ENCODE measurements at places on chromosomes 2 and 18. TPM values are rescaled to one million over a fixed set of nuclear protein-coding genes. Genes with fewer than 3 reads are reported as not detected.
A peak's percentile ranks its signal among the peaks of the same experiment; 100 is the strongest.

GRCh38 chr2:119011910-119012209 is 69.9 kb downstream of the MARCO start:
- H3K4me1 ChIP-seq = no peaks in the 10 kb centered on the region
- H3K36me3 ChIP-seq = no peaks in the 10 kb centered on the region
- no peaks in the 10 kb centered on the region for H3K27me3 ChIP-seq
- H3K4me3 ChIP-seq = no peak overlapping the region
- no peak for DNase-seq

DNA sequence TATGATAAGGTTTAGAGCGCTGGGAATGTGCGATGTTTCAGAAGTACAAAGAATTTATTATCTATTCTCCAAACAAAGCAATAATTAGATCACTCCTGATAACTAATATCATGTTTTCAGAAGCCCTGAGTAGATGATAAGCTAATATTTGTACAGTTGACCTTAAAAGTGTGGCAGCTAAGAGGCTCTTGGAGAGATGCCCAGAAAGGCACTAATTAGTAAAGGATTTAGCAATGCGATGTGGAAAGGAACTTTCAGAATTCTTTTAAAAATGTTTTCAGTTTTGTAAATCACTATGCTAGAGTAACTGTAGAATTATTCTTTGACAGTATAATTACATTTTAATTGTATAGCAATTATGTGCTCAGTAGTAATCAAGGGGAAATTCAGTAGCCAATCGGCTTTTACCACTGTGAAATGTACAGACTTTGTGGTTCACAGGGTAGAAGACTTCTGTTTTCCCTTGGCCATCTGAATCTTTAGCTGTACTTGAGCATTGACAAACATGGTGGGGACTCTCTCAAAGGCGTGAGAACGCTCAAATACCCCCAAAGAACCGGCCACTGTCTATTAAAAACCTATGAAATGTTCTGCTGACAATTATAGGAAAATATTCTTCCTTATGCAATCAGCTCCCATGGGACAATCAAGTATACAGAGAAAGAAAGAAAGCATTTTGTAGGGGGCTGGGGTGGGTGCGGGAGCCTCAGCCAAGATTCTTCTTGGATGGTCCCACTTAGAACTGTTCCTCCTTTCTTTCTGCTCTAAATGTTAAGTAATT is 262.8 kb upstream of the AGAP1 start:
- DNase-seq = no peak
- no peak overlapping the region for H3K4me3 ChIP-seq

GRCh38 chr18:13376298-13376840 is 157.8 kb downstream of the LDLRAD4 start:
- H3K27ac ChIP-seq = no peak overlapping the region
- no peak for DNase-seq
- no peaks in the 10 kb centered on the region for H3K4me1 ChIP-seq
- H3K4me3 ChIP-seq = no peak overlapping the region
- no peaks in the 10 kb centered on the region for H3K27me3 ChIP-seq
- H3K36me3 ChIP-seq = no peaks in the 10 kb centered on the region

- no peaks in the 10 kb centered on the region for H3K27me3 ChIP-seq
- peaks cover 1% of the 10 kb centered on the region for H3K4me1 ChIP-seq
Measured at GRCh38 chr2:176589287-176589686, 320.0 kb downstream of the MTX2 start.

- DNase-seq = no peak
- H3K27ac ChIP-seq = no peak overlapping the region
- H3K4me3 ChIP-seq = no peak overlapping the region
- H3K27me3 ChIP-seq = no peaks in the 10 kb centered on the region
- H3K36me3 ChIP-seq = no peaks in the 10 kb centered on the region
- no peaks in the 10 kb centered on the region for H3K4me1 ChIP-seq
Measured at GRCh38 chr2:38129987-38130386, 54.0 kb upstream of the CYP1B1 start.

- H3K36me3 ChIP-seq = no peaks in the 10 kb centered on the region
- peaks cover 6% of the 10 kb centered on the region for H3K4me1 ChIP-seq
- H3K27ac ChIP-seq = peak overlapping the region; percentile 37
- peak overlapping the region; percentile 27 for H3K4me3 ChIP-seq
- peak; percentile 65 for DNase-seq
- no peaks in the 10 kb centered on the region for H3K27me3 ChIP-seq
Measured at GRCh38 chr2:11129598-11130449, 25.4 kb upstream of the SLC66A3 start.

RGPD8 gene
- 15.7 TPM for total RNA-seq

DNA sequence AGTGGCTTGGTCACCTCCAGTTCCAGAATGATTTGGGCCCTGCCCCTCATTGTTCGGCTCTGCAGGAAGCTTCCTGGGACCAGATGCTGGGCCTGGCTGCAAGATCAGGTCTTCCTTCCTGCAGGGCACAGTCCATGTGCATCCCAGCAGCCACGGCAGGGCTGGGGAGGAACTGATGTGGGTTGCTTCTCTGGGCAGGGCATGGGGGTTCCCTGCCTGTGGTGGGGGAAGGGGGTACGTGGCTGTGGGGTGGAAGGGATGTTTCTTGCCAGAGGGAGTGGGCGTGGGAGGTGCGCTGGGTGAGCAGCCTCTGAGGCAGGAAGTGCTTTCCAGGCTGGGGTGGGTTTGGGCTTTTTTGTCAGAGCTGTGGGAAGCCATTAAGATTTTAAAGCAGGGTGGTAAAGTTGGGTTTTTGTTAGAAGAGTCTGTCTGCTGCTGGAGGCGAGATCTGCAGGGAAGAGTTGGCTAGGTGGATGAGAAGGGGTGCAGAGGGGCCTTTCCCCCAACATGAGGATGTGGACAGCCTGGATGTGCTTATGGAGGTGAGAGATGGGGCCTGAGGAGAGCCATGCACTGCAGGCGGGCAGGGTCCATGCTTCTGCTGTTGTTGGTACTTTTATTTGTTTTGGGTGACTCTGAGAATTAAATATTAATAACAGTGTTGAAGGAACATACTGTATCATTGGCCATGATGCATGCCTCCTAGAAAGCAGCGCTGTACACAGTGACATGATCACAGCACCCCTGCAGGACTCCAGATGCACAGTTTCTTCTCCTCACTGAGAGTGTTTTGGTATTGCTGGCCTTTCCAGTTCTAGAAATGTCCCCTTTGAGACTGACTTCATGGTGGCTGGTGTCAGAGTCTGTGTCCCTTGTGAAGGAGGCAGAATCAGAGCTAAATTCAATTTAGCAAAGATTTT is 45.3 kb downstream of the DGKD start:
- H3K4me1 ChIP-seq = peaks cover 4% of the 10 kb centered on the region
- no peaks in the 10 kb centered on the region for H3K27me3 ChIP-seq
- H3K36me3 ChIP-seq = no peaks in the 10 kb centered on the region
- H3K27ac ChIP-seq = no peak overlapping the region
- H3K4me3 ChIP-seq = no peak overlapping the region
- DNase-seq = no peak

- no peaks in the 10 kb centered on the region for H3K27me3 ChIP-seq
- H3K36me3 ChIP-seq = no peaks in the 10 kb centered on the region
- H3K27ac ChIP-seq = no peak overlapping the region
- no peak for DNase-seq
- H3K4me1 ChIP-seq = no peaks in the 10 kb centered on the region
Measured at GRCh38 chr18:28005164-28005563, 171.8 kb downstream of the CDH2 start.

DNA sequence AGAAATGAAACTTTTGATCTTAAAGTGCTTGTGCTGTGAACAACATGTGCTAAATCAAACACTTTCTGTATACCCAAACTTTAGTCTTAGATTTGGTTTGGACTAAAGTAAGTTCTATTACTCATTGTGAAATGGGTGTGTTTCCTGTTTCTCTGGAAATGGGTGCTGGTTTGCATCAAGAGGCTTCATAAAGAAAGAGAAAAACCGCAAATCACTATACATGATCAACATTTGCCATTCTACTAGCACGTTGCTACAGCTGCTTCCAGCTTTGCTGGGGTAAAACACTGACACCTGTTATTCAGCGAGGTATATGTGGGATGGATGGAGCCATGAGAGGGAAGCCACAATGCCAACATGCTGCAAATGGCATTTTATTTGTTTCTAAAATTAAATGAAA is 547.0 kb upstream of the ACVR2A start:
- H3K4me3 ChIP-seq = no peak overlapping the region
- H3K4me1 ChIP-seq = peaks cover 1% of the 10 kb centered on the region
- no peak overlapping the region for H3K27ac ChIP-seq
- DNase-seq = no peak
- no peaks in the 10 kb centered on the region for H3K36me3 ChIP-seq

DNA sequence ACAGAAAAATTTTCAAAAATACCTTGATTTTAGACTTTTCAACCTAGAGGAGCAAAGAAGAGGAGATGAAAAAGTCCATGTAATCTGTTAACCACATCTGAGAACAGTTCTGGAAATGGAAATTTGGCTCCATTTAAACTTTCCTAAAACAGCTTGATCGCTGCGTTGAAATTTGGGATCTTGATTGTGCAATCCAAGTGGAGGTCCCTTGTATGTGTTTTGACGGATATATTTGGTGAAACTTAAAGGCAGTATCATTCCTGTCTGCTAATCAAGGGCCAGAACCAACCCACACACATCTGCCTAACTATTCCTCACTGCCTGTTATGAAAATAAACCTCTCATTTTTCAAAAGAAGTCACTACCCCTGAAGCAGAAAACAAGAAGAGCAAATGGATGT is 46.6 kb downstream of the SPATS2L start:
- DNase-seq = no peak
- H3K27ac ChIP-seq = no peak overlapping the region
- no peak overlapping the region for H3K4me3 ChIP-seq
- H3K36me3 ChIP-seq = no peaks in the 10 kb centered on the region
- H3K4me1 ChIP-seq = peaks cover 11% of the 10 kb centered on the region

DNA sequence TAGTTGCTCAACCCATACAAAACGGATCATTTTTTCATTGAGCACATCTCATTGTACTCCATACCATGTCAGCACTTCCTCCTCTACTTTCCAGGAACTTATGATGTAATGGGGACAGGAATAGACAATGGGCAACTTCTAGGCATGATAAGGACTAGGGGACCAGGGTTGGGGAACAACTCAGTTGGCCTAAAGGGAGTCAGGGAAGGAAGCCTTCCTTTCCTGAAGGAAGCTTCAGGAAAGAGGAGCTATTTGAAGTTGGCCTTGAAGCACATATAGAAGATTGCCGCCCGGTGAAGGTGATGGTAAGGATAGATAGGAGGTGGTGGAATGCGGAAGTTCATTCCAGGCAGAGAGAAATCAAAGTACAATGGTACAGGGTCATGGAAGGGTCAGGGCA is 283.9 kb downstream of the SLC8A1 start:
- DNase-seq = no peak
- no peaks in the 10 kb centered on the region for H3K36me3 ChIP-seq
- H3K27ac ChIP-seq = no peak overlapping the region
- peaks cover 6% of the 10 kb centered on the region for H3K4me1 ChIP-seq
- no peaks in the 10 kb centered on the region for H3K27me3 ChIP-seq

DNA sequence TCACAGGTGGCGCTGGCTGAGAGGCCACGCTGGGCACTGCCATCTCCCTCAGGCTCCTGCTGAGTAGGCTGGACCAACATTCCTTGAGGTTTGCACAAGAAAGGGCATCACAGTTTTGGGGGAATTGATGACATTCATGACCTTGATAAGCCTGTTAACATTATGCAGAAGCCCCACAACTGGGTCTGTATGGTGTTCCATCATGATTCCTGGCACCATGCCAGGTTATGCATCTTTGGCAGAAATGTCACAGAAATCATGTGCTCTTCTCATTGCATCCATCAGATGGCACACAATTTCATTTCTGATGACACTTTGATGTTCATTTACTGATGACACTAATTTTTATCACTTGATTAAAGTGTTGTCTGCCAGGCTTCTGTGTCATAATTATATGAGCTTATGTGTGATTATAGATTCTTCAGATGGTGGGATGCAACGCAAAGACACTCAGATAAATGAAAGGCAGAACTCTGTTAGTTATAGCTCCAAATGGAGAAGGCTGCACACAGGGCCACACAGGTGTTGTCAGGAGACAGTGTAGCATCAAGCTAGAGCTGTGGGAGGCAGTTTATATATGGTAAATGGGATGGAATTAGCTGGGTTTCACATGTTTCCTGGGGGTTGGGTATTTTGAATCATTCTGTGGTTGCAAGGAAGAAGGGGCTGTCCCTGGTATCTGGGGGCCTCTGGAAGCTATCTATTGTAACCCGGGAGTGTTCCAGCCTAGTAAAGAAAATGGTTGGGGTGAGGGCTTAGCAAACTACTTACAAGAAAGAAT is 191.3 kb downstream of the SLC39A10 start:
- H3K36me3 ChIP-seq = no peaks in the 10 kb centered on the region
- H3K27ac ChIP-seq = no peak overlapping the region
- no peak for DNase-seq
- H3K4me3 ChIP-seq = no peak overlapping the region
- no peaks in the 10 kb centered on the region for H3K4me1 ChIP-seq

DNA sequence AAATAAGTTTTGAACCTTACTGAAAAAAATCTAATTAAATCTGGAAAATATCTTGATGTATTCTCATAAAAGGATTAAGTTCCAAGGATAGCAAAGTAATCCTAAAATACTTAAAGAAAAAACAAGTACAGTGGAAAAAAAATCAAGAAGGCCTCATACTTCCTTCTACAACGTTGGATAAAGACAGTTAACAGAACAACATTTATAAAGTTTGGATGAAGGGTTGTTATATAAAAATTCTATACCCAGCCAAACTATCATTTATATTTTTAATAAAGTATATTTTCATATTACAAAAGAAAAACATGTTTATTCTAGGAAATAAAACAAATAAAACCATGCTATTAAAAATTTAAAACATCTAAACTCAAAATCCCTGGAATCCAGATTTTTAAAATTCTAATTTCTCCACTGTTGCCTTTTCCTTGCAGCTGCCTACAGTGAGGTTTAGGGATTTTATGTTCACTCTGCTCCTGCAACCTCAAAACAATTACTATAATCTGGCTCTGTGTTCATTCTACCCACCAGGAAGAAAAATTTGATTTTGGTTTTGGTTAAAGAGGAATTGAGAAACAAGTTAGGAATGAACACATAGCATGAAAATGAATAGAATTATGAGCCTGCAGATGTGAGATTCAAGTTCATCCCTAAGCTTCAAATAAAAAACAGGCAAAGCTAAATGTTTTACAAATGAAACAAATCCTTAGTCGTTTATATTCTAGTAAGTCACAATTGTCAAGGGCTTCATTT is 142.8 kb downstream of the LPIN1 start:
- H3K27me3 ChIP-seq = no peaks in the 10 kb centered on the region
- DNase-seq = no peak
- H3K27ac ChIP-seq = no peak overlapping the region
- no peaks in the 10 kb centered on the region for H3K4me1 ChIP-seq
- no peak overlapping the region for H3K4me3 ChIP-seq

- H3K4me1 ChIP-seq = no peaks in the 10 kb centered on the region
- H3K4me3 ChIP-seq = no peak overlapping the region
- no peak for DNase-seq
Measured at GRCh38 chr18:67980241-67980640, 463.7 kb upstream of the DSEL start.

UGT1A4 gene
- total RNA-seq = not detected

BCL2 gene
- total RNA-seq = 32.6 TPM

SERPINB4 gene
- not detected for total RNA-seq

- no peaks in the 10 kb centered on the region for H3K4me1 ChIP-seq
- no peaks in the 10 kb centered on the region for H3K27me3 ChIP-seq
- no peak overlapping the region for H3K27ac ChIP-seq
- H3K4me3 ChIP-seq = no peak overlapping the region
Measured at GRCh38 chr2:16228951-16229350, 288.6 kb downstream of the MYCN start.

- DNase-seq = no peak
- H3K36me3 ChIP-seq = no peaks in the 10 kb centered on the region
- H3K4me1 ChIP-seq = peaks cover 14% of the 10 kb centered on the region
Measured at GRCh38 chr2:3470856-3471737, 48.2 kb downstream of the ADI1 start.

GRCh38 chr2:159262904-159263303 is 23.6 kb downstream of the WDSUB1 start:
- no peak overlapping the region for H3K4me3 ChIP-seq
- H3K4me1 ChIP-seq = no peaks in the 10 kb centered on the region
- no peaks in the 10 kb centered on the region for H3K36me3 ChIP-seq
- H3K27ac ChIP-seq = no peak overlapping the region
- DNase-seq = no peak
- no peaks in the 10 kb centered on the region for H3K27me3 ChIP-seq

All from ovary (tissue), 10 donors.